ENCODE measurements at places on chromosomes 5 and 9.

DNA sequence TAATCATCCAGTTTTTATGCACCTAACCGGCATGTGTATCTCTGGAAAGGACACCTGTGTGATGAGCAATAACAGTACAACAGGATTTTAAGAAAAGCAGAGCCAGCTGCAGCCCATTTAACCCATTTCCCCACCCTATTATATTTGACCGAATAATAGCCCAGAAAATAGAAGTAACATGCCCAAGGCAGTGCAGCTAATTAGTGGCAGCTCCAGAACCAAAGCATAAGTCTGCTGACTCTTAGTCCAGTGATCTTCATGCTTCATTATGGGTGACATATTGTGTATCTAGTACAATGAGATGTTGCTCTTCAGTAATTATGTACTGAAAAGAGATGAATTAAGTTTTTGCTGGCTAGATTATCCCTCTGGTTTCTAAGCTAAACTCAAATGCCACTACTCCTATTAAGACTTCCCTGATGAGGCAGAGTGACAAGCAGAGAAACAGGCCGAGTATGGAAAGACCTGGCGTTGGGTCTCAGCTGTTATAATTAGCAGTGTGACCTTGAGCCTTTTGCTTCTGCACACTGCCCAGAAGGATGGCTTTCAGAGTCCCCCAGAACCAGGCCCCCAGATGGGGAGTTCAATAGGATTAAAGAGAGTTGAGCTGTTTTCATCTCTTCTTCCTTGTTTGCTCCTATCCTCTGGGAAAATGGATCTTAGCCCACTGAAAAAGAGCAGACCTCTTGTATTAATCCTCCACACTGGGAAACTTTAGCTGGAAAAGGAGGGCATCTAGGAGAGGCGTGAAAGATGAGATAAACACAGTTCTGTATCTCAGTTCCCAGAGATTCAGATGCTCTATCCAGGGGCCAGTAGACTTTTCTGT lies 10.8 kb upstream of the C1QTNF3 start:
- DNase-seq: no peak

GRCh38 chr5:100553209-100553608 lies 18.0 kb downstream of the FAM174A start:
- DNase-seq: no peak

GRCh38 chr5:96812851-96813250 lies 5.1 kb upstream of the ERAP1 start:
- DNase-seq: no peak

- no peak for DNase-seq
Measured at GRCh38 chr9:95075700-95076099, 241.8 kb downstream of the FANCC start.

- DNase-seq: peak; percentile 21
Measured at GRCh38 chr5:32283539-32284377, 29.0 kb downstream of the MTMR12 start.

DNA sequence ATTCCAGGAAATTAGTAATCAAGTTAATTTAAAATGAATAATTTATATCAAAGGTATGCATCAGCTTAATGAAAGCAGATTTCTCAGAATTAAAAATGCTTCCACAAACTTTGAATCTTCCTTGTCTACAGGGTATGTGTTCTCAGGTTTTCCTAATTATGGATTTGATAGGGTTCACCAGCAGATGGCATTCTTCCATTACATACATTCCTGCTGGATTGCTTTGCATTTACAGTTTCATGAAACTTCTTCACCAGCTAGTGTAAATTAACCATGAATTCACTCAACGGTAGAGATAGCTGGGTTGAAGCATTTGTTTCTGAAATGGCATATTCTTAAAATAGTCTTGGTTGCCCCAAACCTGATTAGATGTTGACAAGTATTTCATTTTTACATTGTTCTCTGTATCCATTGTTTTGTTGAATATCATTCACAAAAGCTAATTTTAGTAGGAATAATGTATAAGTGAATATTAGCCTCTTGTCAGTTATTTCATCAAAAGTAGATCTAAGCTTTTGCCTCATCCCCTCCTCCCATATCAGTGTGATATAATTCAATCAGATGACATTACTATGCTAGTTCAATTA lies 68.7 kb upstream of the WDR41 start:
- peak; percentile 2 for DNase-seq

Measured in H54 (cell line).